ENCODE measurements at places on chromosomes 1 and 21.

- H3K4me3 ChIP-seq, result no peak overlapping the region
- H3K4me1 ChIP-seq, result no peaks in the 10 kb centered on the region
- peaks cover 10% of the 10 kb centered on the region for H3K27me3 ChIP-seq
- no peak overlapping the region for H3K27ac ChIP-seq
- DNase-seq, result no peak
Observed at GRCh38 chr1:12544992-12545391, 73.0 kb downstream of the DHRS3 start.

- no peak for DNase-seq
- H3K27me3 ChIP-seq, result no peaks in the 10 kb centered on the region
- H3K36me3 ChIP-seq, result peaks cover 8% of the 10 kb centered on the region
- H3K27ac ChIP-seq, result no peak overlapping the region
Observed at GRCh38 chr1:43711049-43711448, 3.7 kb downstream of the ST3GAL3 start.

- DNase-seq, result no peak
- H3K36me3 ChIP-seq, result no peaks in the 10 kb centered on the region
- H3K4me3 ChIP-seq, result no peak overlapping the region
- H3K27ac ChIP-seq, result no peak overlapping the region
- H3K27me3 ChIP-seq, result peaks cover 17% of the 10 kb centered on the region
Observed at GRCh38 chr1:20301463-20302107, 10.9 kb downstream of the VWA5B1 start.

- DNase-seq, result no peak
- no peak overlapping the region for H3K27ac ChIP-seq
- no peaks in the 10 kb centered on the region for H3K4me1 ChIP-seq
- H3K4me3 ChIP-seq, result no peak overlapping the region
Observed at GRCh38 chr21:42306366-42307035, 8.7 kb downstream of the TFF3 start.

- H3K27ac ChIP-seq, result no peak overlapping the region
- H3K36me3 ChIP-seq, result no peaks in the 10 kb centered on the region
Observed at GRCh38 chr1:184502161-184502560, 115.3 kb downstream of the C1orf21 start.

GRCh38 chr1:47529520-47530098 lies 91.8 kb downstream of the FOXD2 start:
- no peak for DNase-seq
- H3K27me3 ChIP-seq, result peaks cover 33% of the 10 kb centered on the region
- H3K27ac ChIP-seq, result no peak overlapping the region

GRCh38 chr1:43925846-43926245 lies 7.8 kb upstream of the ARTN start:
- no peaks in the 10 kb centered on the region for H3K4me1 ChIP-seq
- peaks cover 12% of the 10 kb centered on the region for H3K36me3 ChIP-seq
- no peaks in the 10 kb centered on the region for H3K27me3 ChIP-seq
- no peak for DNase-seq

- H3K4me1 ChIP-seq, result no peaks in the 10 kb centered on the region
- H3K4me3 ChIP-seq, result no peak overlapping the region
- H3K27ac ChIP-seq, result no peak overlapping the region
- no peaks in the 10 kb centered on the region for H3K27me3 ChIP-seq
- H3K36me3 ChIP-seq, result no peaks in the 10 kb centered on the region
Observed at GRCh38 chr1:185463011-185463410, 146.0 kb upstream of the IVNS1ABP start.

DNA sequence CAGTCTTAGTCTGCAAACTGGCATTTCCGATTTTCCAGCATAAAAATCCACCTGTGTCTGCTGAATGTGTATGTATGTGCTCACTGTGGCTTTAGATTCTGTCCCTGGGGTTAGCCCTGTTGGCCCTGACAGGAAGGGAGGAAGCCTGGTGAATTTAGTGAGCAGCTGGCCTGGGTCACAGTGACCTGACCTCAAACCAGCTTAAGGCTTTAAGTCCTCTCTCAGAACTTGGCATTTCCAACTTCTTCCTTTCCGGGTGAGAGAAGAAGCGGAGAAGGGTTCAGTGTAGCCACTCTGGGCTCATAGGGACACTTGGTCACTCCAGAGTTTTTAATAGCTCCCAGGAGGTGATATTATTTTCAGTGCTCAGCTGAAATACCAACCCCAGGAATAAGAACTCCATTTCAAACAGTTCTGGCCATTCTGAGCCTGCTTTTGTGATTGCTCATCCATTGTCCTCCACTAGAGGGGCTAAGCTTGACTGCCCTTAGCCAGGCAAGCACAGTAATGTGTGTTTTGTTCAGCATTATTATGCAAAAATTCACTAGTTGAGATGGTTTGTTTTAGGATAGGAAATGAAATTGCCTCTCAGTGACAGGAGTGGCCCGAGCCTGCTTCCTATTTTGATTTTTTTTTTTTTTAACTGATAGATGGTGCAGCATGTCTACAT lies 2.5 kb upstream of the OLFML3 start:
- no peaks in the 10 kb centered on the region for H3K27me3 ChIP-seq
- H3K4me1 ChIP-seq, result no peaks in the 10 kb centered on the region
- H3K36me3 ChIP-seq, result peaks cover 13% of the 10 kb centered on the region
- DNase-seq, result no peak
- H3K27ac ChIP-seq, result no peak overlapping the region

GRCh38 chr1:165011991-165012531 lies 344.5 kb downstream of the LMX1A start:
- DNase-seq, result no peak
- H3K36me3 ChIP-seq, result no peaks in the 10 kb centered on the region
- H3K4me1 ChIP-seq, result no peaks in the 10 kb centered on the region
- H3K4me3 ChIP-seq, result no peak overlapping the region

DNA sequence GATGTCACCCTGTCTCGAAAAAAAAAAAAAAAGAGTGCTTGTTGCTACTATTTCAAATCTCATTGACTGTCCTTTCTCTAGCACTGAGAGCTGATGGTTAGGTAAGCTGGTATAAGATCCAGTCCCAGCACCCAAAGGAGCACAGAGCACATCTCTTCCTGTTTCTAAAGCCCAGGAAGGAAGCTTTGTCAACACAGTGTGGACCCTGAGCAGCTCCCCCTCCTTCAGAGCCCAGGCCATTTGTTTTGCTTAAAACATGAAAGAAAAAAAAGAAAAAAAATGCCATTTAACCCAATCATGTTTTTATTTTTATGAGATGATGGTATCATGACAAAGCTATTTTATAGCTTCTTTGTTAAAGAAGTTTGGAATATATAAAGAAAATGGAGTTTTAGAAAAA lies 184.1 kb upstream of the DUSP10 start:
- H3K4me3 ChIP-seq, result no peak overlapping the region
- H3K36me3 ChIP-seq, result peaks cover 3% of the 10 kb centered on the region
- H3K27ac ChIP-seq, result no peak overlapping the region
- no peak for DNase-seq

DNA sequence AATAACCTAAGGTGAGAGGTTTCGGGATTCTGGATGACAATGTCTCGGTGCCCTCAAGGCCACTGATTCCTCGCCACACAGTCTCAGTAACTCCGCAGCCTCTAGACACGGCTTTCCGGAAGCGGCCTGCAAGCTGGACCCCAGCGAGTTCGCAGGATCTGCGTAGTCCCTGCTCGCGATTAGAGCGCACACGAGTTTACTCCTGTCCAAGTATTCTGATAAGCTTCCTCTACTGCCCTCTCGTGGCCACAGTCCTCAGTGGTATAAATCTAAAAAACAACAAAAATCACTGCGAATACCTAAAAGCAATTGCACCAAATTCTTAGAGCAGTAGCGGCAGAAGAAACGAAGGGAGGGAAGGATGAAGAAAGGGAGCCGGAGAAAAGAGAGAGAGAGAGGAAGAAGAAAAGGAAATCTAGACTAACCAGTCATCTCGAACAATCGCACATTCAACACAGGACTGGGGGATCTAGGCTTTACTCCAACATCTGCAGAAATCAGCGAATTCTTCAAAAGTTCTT lies 1.1 kb upstream of the PLXNA2 start:
- peak; percentile 76 for DNase-seq
- H3K4me1 ChIP-seq, result peaks cover 6% of the 10 kb centered on the region
- peak overlapping the region; percentile 88 for H3K4me3 ChIP-seq
- H3K36me3 ChIP-seq, result no peaks in the 10 kb centered on the region
- H3K27ac ChIP-seq, result peak overlapping the region; percentile 35
- H3K27me3 ChIP-seq, result peaks cover 6% of the 10 kb centered on the region

- H3K4me1 ChIP-seq, result no peaks in the 10 kb centered on the region
- H3K27me3 ChIP-seq, result peaks cover 18% of the 10 kb centered on the region
- H3K4me3 ChIP-seq, result no peak overlapping the region
Observed at GRCh38 chr1:51341876-51342496, 11.6 kb upstream of the TTC39A start.

GRCh38 chr1:89594096-89594740 lies 38.7 kb upstream of the LRRC8C start:
- H3K36me3 ChIP-seq, result peaks cover 2% of the 10 kb centered on the region
- no peak for DNase-seq
- H3K4me1 ChIP-seq, result peaks cover 8% of the 10 kb centered on the region
- no peak overlapping the region for H3K4me3 ChIP-seq
- peak overlapping the region; percentile 3 for H3K27ac ChIP-seq

- no peak overlapping the region for H3K4me3 ChIP-seq
- H3K27ac ChIP-seq, result no peak overlapping the region
- peaks cover 11% of the 10 kb centered on the region for H3K27me3 ChIP-seq
Observed at GRCh38 chr1:18077657-18078215, 29.9 kb upstream of the IGSF21 start.
